ENCODE measurements at places on chromosomes 4 and X. TPM values are rescaled to one million over a fixed set of nuclear protein-coding genes. Genes with fewer than 3 reads are reported as not detected.

Gene PRRG3
- polyA plus RNA-seq = not detected

Gene RRH
- polyA plus RNA-seq = 0.07 TPM

Gene SLC10A4
- polyA plus RNA-seq = 10.7 TPM

Gene DGKK
- polyA plus RNA-seq = not detected

Gene UGT2A1
- not detected for polyA plus RNA-seq

Data from K562 (cell line).